ENCODE measurements at places on chromosomes 5 and 9.
A peak's percentile ranks its signal among the peaks of the same experiment; 100 is the strongest.

DNA sequence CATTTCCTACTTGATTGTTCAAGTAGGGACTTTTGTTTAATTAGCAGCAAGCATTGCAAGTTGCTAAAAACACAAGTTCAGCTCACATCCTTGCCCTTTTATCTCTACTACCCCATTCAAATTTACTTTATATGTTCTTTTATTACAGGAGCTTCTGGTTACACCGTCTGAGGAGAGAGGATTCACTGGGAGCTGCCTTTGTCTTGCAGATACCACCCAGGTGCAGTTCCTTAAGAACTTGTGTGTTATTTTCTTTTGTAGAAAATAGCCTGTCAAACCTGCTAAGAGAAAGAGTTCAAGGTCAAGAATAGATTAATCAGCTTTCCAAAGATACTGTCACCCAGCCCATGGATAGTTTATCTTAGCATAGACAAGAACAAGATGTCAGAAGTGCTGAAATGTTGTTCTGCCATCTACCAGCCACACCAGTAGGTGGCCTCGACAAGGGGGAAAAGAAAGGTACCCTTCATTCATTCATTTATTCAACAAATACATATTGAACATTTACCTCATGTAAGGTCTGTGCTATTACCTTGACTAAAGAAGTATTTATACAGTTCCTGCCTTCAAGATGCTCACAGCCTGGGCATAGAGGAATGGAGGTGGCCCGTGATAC lies 750.3 kb downstream of the MAT2B start:
- no peak for DNase-seq

DNA sequence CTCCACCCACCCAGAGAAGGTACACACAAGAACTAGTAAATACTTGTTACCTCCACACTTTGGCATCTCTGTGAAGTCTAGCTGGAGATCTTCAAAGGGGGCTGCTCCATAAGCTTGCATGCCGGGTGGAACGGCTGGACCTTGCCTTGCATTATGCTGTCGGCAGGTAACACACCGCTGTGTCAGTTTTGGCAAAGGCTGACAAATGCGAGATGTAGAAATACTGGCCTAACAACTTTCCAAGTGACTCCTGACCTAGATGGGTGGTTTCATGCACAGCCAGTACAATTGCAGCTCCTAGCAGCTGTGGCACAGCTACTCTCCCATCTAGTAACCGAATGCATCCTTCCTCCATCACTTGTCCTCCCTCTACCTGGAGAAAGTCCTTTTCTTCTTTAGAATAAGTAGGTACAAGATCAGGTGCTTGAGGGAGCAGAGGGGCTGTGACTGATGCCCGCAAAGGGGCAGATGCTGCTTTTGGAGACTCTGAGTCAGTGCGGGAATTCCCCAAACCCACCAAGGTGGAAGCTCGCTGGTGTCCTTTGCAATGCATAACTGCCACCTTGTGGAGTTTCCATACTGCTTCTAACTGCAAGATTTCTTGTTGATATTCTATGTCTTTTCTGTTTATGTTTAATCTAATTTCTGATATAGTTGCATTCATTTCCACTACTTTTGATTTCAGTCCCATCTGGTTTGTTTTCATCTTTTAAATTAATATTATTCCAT lies 78.4 kb downstream of the TMEM161B start:
- no peak for DNase-seq

GRCh38 chr5:89758146-89758545 lies 651.4 kb downstream of the CETN3 start:
- DNase-seq, result no peak

- peak; percentile 72 for DNase-seq
Observed at GRCh38 chr9:129863059-129863690, 27.9 kb downstream of the USP20 start.

- DNase-seq, result no peak
Observed at GRCh38 chr5:71872311-71872864, 153.3 kb downstream of the CARTPT start.

- DNase-seq, result no peak
Observed at GRCh38 chr5:112628214-112628980, 109.3 kb upstream of the APC start.

- DNase-seq, result no peak
Observed at GRCh38 chr9:113368982-113369854, 7.6 kb downstream of the HDHD3 start.

DNA sequence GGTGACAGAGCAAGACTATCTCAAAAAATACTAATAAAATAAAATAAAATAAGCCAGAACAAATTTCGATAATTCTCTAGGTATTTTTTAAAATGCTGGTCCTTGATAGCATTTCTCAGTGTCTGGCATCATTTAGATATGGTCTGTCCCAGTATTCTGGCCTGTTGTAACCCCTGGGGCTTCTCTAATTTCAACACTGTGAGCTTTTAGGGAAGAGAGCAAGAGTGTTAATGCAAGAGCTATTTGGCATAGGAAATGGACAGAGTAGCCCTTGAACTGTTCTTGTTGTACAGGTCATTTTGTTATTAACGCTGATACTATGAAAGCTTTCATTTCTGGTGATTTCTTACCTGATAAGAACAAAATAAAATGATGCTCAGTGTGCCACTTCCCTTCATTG lies 112.2 kb upstream of the ZNF608 start:
- no peak for DNase-seq

GRCh38 chr5:133844836-133845235 lies 123.6 kb downstream of the C5orf15 start:
- DNase-seq, result no peak

- no peak for DNase-seq
Observed at GRCh38 chr5:674630-675011, 18.5 kb downstream of the TPPP start.

- no peak for DNase-seq
Observed at GRCh38 chr5:155767470-155767869, 559.5 kb upstream of the SGCD start.

DNA sequence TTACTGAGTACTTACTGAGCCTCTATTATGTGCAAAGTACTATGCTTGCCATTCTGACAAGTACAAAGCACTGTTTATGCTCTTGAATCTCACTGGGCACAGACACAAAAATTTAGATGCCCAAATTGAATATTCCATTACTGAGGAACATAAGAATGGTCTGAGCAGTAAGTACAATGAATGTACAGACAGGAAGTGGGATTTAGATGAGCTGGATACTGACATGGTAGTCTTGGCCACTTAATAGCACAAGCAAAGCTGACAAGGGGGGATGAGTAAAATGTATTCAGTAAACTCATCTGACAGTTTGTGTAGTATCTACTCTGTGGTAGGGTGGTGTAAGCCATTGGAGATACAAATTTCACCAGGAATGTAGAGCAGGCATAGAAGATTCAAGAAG lies 132.4 kb downstream of the EFNA5 start:
- DNase-seq, result no peak

- no peak for DNase-seq
Observed at GRCh38 chr5:129387944-129388343, 72.2 kb upstream of the ADAMTS19 start.

- DNase-seq, result no peak
Observed at GRCh38 chr9:7394002-7394774, 405.4 kb downstream of the DMAC1 start.

DNA sequence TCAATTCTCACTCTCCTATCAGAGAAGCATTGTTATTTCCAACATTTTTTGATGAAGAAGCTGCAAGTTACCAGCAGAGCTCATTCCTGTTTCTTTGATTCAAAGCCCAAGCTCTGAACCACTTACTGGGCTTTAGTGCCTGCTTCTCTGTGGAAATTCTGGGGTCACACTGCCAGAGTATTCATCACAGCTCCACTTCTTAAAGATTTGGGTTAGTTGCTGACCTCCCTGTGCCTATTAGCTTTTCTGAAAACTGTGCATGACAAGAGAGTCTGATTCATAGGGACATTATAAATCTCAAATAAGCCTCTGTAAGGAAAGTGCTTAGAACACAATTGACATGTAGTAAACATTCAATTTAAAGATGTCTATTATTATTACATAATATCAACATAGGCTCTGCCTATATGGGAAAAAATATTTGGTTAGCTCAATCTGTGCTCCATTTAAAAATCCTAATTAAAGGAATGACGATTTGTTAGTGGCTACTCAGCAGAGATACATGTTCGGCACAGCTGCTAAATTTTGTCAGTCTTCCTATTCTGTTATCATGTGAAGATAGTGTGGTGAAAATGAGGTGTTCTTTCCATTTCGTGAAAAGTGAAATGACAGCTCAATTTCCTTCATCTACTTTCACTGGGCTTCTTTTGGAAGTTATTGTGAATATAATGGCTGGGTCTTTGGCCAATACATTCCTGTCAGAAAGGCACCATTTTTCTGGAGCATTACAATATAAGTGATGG lies 293.0 kb downstream of the KCTD16 start:
- DNase-seq, result no peak

DNA sequence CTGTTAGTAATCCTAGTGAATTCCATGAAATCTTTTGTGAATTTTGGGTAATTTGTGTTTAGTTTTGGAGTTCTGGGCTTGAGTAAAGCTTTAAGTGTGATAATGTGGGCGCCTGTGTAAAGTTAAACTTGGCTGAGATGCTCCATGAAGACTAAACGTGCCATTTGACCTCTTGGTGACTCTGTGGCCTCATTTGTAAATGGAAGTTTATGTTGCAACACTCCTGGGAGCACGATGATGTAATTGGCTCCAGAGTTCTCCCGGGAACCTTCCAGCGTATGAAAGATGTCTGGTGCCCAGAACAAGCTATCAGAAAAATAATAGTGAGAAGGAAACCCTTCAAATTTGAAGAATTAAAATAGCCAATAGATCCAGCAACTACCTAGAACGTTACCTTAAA lies 981.2 kb downstream of the TLE4 start:
- DNase-seq, result no peak

DNA sequence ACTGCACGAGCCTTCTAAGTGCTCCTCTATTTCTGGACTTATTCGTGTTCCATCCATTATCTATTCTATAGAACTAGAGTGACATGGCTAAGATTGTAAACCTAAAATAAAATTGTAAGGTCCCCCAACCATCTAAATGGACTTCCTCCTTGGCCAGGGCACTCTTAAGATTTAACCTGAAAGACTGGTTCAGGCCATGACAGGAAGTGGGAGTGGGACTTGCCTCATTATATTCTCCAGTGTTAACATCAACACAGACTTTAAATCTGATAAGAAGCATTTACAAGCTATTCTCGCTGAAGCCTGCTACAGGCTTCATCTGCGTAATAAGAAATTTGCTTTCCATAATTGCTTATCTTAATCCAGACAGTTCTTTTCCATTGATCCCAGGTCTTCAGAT lies 117.0 kb downstream of the SSBP2 start:
- no peak for DNase-seq

DNA sequence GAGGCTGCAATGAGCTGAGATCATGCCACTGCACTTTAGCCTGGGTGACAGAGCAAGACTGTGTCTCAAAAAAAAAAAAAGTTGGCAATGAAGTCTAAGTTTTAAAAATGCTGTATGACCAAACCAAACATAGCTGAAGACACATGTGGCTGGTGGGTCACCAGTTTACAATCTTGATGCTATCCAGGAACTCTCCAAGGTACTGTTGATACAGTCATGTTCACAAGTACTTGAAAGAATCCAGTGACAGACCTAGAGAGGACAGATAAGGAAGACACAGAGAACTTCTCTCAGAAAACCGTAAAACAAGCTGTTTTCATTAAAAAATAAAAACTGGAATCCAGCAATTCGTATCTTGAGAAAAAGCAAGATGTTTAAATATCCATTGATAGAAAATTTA lies 95.7 kb downstream of the ACTBL2 start:
- no peak for DNase-seq

GRCh38 chr9:117783828-117784227 lies 79.6 kb downstream of the TLR4 start:
- no peak for DNase-seq

GRCh38 chr9:133537257-133537656 lies 2.8 kb downstream of the ADAMTSL2 start:
- no peak for DNase-seq

GRCh38 chr9:14312719-14313377 lies 1.1 kb downstream of the NFIB start:
- no peak for DNase-seq

DNA sequence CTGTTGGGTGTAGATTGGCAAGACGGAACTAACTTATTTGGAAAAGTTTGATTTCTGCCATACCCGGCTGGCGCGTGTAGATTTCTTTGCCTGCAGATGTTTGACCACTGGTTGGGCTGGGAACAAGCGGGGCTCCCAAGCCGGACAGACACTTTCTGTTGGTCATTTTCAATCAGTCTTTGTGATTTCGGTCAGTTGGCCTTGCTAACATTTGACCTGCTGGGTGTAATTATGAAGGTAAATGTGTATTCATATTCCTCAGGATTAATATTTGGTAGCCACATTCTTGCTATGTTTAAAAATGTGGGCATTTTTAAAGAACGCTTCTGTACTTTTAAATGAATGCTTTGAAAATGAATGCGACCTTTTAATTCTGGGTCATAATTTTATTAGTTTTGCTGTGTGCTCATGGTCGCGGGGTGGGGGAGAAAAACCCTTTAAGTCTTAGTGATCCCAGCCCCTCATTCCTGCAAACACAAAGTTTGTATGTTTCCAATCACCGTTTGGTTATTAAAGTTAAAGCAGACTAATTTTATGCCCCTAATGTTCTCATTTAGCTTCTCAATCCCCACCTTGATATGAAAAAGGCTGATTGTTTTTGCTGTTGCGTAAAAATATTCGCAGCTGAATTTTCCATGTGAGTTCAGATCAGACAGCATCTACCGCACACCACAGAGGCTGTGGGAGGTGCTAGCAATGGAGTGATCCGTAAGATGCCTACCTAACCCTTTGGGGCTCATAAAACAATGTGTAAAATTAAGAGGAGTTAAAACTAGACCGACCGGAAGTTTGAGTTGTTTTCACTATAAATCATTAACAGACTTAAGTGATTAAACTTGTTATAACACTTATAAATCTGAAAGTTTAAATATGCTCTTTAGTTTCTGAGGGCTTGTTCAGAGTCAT lies 1.5 kb downstream of the RASGRF2 start:
- no peak for DNase-seq

DNA sequence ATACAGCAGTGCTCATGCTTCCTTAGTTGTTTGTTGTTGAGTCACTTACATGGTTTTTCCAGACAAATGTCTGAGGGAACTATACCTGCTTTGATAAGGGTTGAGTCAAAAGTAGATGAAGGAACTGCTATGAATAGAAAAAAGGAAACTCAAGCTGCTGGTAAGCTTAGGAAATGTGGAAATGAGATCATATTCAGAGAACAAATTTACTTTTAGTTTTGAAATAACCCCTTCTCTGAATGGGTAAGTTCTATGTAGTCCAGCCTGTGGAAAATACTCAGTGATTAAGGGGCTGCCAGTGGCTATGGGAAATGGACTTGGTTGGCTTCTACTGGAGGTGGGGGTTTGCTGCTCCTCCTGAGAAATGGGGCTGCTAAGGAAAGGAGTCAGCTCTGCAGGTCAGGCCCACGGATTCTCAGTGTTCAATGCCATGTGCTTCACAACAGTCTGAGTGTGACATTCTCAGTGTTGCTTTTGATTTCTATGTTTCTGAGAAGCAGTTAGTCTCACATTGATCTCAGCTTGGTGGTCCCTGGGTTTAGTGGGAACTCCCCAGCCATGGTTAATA lies 47.7 kb upstream of the GLRX start:
- DNase-seq, result no peak

GRCh38 chr9:3962496-3962895 lies 337.4 kb downstream of the GLIS3 start:
- DNase-seq, result peak; percentile 42

- DNase-seq, result no peak
Observed at GRCh38 chr9:99128133-99128406, 23.2 kb downstream of the TGFBR1 start.

GRCh38 chr5:102719886-102720285 lies 35.2 kb upstream of the PAM start:
- no peak for DNase-seq

- no peak for DNase-seq
Observed at GRCh38 chr5:80198399-80198798, 57.4 kb downstream of the SERINC5 start.

- DNase-seq, result no peak
Observed at GRCh38 chr5:31574772-31575171, 42.7 kb downstream of the C5orf22 start.

Measured in fibroblast of skin of left quadriceps (primary cell).